ENCODE measurements at places on chromosomes 6 and 20.
A peak's percentile ranks its signal among the peaks of the same experiment; 100 is the strongest.

GRCh38 chr6:102761872-102762271 is 1368.4 kb downstream of the GRIK2 start:
- DNase-seq = no peak

DNA sequence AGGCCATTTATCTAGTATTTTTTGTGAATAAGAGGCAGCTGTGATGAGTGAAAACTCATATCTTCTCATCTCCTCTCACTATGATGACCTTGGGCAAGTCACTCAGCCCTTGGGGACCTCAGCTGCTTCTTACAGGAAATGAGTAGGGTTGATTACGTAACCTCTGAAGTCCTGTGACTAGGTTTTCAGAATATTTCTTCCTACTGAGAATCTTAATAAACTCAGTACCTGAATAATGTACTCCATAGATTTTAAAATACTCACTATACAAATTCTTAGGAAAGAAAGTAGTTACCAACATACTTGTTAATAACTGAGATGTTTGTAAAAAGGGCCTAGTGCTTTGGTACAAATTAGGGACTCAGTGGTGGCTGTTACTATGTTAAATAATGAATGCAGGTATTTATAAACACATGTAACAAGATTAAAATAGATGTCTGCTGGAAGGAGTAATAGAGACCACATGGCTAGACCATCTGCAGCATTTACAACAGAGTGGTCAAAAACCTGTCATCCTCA is 60.9 kb downstream of the RPRD1B start:
- DNase-seq = peak; percentile 66

- no peak for DNase-seq
Measured at GRCh38 chr6:21265034-21265729, 328.4 kb upstream of the SOX4 start.

- no peak for DNase-seq
Measured at GRCh38 chr20:50522053-50522674, 12.0 kb downstream of the PTPN1 start.

- DNase-seq = peak; percentile 86
Measured at GRCh38 chr6:90098001-90098531, 198.6 kb downstream of the BACH2 start.

DNA sequence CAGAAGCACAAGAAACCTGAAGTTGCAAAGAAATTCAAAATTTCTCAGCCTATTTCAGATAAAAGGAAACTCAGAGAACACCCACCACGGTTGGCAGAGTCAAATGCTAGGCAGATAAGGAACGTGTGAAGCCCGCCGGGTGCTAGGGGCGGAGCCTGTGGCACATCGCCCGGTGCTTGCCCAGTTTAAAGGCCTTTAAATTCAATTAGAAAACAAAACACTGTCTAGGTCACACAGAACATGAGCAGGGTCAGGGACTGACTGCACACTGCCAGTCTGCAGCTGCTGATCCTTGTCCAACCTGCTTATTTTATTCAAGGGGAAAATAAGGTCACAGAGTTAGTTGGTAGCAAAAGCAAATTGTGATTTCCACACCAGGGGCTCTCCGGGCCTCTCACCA is 75.8 kb downstream of the PSMG4 start:
- DNase-seq = no peak

Data from aorta (tissue), 5 donors.